ENCODE measurements at places on chromosomes 12 and 14.

DNA sequence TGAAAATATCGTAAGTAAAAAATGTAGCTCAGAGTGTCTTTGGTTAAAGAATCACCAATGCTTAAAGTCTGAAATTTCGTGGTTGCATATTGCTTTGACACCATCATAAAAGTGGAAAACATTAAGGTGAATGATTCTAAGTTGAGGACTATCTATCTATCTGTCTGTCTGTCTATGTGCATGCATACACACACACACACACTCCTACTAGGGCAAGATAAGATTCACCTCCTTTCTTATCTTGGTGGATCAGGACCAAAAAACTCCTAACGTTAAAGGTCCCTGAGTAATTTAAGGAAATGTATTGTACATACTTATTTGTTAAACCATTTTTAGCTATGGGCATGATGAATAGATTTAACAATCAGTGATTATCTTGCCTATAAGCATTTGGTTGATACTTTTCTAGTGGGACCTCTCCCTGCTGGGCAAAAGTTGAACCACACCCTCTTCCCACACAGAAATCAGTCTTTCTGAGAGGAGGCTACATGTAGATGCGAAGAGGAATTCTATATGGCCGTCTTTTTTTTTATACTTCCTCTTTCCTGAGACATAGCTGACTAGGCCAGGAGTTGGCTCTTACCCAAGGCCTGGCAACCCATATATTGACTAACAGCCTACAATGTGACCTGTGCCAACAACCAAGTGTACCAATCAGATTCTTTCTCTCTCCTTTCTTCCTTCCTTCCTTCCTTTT lies 19.3 kb upstream of the LLPH start:
- peak; percentile 86 for DNase-seq

DNA sequence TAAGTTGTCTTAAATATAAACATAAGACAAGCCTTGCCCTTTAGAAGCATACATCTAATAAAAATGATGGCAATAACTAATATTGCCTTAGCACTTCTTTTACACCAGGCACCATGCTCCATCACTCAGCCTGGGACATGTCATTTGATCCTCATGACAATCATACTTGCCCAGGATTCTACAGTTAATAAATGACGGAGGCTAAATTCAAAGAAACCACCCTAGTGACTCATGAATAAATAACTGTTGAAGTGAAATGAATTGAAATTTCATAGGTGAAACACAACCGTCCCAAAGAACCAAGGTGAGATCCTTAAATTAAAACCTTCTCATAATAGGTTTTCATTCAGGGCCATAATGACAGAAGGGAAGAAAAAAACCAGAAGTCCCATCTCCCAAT lies 89.5 kb downstream of the GRIN2B start:
- DNase-seq = no peak

DNA sequence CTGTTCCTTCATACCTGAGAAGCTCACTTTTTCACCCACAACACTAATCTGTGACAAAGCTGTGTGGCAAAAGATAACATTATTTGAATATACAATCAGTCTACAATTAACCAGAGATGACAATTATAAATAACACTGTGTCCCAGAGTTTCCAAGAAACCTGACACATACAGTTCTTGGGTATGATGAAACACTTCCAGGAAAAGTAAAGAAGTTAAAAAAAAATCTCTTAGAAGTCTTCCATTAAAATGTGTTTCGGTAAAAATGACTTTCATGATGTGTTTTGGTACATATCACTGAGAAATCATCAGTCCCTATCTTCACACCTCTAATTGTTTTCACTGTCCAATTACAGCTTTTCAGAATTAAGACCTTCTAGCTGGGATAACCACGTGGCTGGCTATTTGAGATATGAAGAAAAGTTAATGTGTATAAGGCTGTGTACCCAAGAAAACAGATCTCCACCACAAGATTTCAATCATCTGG lies 390.2 kb downstream of the SOX5 start:
- DNase-seq = peak; percentile 8

DNA sequence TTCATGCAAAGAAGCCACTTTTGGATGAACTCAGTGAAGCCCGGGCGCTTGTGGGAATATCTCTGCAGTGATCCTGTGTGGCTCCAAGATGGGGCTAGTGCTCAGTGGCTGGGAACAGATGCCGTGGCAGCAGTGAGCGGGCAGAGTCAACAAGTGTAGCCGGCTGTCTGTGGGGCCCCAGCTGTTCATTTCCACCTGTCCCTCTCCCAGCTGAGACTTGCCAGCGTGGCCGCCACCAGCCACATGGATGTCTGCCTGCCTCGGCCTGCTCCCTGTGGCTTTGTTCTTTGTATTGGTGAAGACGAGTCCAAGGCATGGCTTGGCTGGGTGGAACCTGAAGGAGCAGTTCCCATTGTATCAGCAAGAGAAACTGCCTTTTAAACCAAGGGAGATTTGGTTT lies 77.3 kb downstream of the NOS1 start:
- DNase-seq = no peak

DNA sequence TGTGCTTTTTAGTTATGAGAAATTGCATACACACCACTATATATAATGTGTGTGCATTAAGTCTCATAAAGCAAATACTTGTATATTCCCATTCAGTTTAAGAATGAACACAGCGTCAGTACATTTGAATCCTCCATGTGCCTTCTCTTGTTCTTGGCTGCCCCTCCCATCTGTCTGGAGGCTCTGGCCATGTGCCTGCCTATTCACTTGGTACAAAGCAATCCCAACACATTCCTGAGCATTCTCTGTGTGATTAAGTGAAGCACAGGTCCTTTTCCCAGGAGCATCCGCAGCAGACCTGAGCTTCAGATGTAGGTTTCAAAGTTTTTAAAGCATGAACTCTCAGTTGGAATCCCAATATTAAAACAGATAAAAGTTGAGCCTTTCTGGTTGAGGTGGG lies 58.7 kb downstream of the POLR3B start:
- no peak for DNase-seq

- no peak for DNase-seq
Measured at GRCh38 chr14:91470216-91470615, 39.9 kb downstream of the PPP4R3A start.

GRCh38 chr12:99131751-99132199 lies 486.7 kb downstream of the APAF1 start:
- no peak for DNase-seq

- DNase-seq = peak; percentile 62
Measured at GRCh38 chr12:121801595-121802484, 2.0 kb upstream of the SETD1B start.

DNA sequence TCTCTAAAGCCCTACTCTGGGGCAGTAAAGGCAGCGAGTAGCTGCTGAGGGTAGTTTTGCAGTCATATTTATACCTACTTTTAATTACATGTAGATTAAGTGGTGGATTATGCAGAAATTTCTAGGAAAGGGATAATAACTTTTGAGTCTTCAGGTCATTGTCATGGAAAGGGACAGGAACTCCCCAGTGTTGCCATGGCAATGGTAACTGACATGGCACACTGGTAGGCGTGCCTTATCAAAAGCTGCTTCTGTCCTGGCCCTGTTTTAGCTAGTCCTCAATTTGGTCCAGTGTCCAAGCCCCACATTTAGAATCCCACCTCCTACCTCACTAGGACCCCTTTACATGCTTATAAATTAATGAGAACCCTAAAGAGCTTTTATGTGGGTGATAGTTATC lies 303.1 kb downstream of the VRK1 start:
- no peak for DNase-seq

GRCh38 chr14:91223028-91223783 lies 21.3 kb downstream of the GPR68 start:
- DNase-seq = no peak

GRCh38 chr12:70151993-70152392 lies 91.2 kb upstream of the CNOT2 start:
- DNase-seq = no peak

GRCh38 chr14:69263364-69263763 lies 3.4 kb downstream of the GALNT16 start:
- no peak for DNase-seq

GRCh38 chr14:76267322-76268046 lies 108.5 kb upstream of the ESRRB start:
- DNase-seq = no peak

GRCh38 chr12:108995370-108995992 lies 25.4 kb downstream of the SVOP start:
- DNase-seq = no peak

- DNase-seq = no peak
Measured at GRCh38 chr12:3263939-3264922, 187.1 kb downstream of the TSPAN9 start.

DNA sequence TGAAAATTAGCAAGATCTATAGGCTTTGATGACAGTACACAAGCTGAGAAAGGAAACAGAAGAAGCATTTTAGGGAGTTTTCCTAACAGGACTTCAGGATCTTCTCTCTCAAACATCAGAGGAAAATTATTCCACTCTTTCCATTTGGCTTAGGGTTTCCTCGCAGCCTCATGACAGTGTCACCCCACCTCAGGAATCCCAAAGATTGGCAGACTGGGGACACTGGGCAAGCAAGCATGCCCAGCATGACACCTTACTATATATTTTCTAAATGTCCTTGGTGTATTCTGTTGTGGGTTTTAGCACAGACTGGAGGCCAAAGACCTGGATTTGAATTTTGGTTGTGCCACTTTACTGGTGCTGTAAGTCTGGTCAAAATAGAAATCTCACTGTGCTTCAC lies 482.4 kb upstream of the SOX5 start:
- no peak for DNase-seq

GRCh38 chr12:6020930-6021329 lies 75.9 kb upstream of the ANO2 start:
- DNase-seq = no peak

DNA sequence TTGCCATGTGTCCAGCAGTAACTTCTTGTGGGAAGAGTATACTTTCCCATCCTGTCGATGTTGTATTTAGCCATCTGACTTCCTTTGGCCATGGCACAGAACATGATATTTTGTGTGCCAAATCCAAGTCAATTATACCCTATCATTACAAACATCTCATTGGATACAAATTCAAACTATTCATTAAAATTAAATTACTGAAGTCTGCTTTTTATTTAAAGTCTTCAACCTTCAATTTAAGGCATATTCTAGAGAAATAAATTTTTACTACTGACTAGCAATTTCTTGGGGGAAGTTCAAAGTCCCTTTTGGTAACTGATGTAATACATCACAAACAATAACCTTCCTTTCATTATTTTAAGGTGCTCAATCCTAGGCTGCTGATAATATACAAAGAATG lies 192.6 kb downstream of the SLC6A15 start:
- DNase-seq = no peak

- no peak for DNase-seq
Measured at GRCh38 chr12:119180380-119181040, 1.8 kb downstream of the HSPB8 start.

- peak; percentile 9 for DNase-seq
Measured at GRCh38 chr12:83389237-83389996, 702.7 kb downstream of the TMTC2 start.

- no peak for DNase-seq
Measured at GRCh38 chr14:100129161-100129589, 30.3 kb downstream of the DEGS2 start.

GRCh38 chr14:61335049-61335448 lies 13.7 kb downstream of the PRKCH start:
- DNase-seq = no peak

GRCh38 chr12:56897844-56898361 lies 36.3 kb downstream of the SDR9C7 start:
- no peak for DNase-seq

DNA sequence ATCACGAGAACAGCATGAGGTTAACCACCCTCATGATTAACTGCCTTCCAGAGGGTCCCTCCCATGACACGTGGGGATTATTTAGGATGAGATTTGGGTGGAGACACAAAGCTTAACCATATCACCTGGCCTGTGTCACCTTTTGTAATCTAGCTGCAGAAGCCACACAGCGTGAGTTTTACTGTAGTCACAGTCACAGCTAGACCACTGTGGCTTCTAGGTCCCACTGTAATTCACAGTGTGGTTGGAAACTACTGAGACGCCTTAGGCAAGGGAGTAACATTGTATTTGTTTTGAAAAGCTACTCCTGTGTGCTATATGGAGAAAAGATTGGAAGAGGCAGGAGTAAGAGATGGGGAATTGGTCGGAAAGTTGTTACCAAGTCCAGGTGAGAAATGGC lies 46.3 kb upstream of the ASPG start:
- DNase-seq = no peak

DNA sequence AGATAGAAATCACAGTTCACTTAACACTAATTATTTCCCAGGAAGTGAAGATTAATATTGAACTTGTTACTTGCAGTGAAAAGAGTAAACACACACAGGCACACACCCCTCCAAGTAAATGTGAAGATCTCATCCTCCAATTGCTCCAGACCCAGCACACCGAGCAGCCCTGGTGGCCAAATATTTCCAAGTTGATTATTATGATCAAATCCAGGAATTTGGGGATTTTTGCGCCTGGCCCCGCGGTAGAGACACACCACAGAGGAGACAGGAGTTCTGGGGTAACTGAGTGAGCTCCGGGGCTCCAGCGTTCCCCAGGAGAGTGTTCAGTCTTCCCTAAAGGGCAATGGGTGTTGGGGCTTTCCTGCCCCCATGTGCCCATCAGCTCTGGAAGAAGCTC lies 431.5 kb downstream of the BCL11B start:
- no peak for DNase-seq

DNA sequence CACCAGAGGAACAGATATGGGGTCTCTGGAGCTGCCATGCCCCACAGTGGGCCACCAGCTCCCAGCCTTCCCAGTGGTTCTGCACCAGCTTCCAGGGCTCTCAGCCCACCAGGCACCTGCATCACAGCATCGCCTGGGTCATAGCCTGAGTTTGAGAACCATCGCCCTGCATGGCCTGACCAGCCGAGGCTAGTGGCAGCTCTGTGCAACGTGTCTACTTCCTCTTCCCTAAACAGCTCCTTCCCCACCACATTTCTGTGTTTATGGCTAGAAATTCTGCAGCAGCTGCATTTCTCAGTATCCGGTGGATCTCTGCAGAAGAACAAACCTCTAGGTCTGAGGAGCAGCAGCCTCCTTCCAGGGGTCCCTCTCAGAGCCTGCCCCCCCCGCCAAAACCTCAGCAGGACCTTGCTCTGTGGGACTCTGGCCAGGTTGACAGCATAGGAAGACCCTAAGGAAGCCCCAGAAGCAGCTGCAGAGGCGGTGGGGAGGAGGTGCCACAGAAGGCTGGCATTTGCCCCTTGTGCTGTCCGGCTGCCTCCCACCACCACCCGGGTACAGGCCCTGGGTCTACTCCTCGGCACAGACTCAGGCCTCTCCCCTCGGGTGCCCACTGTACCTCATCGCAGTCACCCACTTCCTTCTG lies 47.7 kb downstream of the PSMA6 start:
- peak; percentile 83 for DNase-seq

All from KBM-7 (cell line).